Colonic mucosa (tissue), 4 donors: ENCODE measurements at places on chromosomes 11 and 22.

- DNase-seq = no peak
- no peaks in the 10 kb centered on the region for H3K36me3 ChIP-seq
- no peak overlapping the region for H3K27ac ChIP-seq
These were observed 23.0 kb downstream of the APLP2 start for GRCh38 chr11:130092661-130093060.

- H3K27me3 ChIP-seq = no peaks in the 10 kb centered on the region
- H3K4me1 ChIP-seq = no peaks in the 10 kb centered on the region
- H3K4me3 ChIP-seq = no peak overlapping the region
- peaks cover 9% of the 10 kb centered on the region for H3K36me3 ChIP-seq
- DNase-seq = peak; percentile 69
These were observed 15.8 kb downstream of the CYB5R2 start for GRCh38 chr11:7657306-7658025.

DNA sequence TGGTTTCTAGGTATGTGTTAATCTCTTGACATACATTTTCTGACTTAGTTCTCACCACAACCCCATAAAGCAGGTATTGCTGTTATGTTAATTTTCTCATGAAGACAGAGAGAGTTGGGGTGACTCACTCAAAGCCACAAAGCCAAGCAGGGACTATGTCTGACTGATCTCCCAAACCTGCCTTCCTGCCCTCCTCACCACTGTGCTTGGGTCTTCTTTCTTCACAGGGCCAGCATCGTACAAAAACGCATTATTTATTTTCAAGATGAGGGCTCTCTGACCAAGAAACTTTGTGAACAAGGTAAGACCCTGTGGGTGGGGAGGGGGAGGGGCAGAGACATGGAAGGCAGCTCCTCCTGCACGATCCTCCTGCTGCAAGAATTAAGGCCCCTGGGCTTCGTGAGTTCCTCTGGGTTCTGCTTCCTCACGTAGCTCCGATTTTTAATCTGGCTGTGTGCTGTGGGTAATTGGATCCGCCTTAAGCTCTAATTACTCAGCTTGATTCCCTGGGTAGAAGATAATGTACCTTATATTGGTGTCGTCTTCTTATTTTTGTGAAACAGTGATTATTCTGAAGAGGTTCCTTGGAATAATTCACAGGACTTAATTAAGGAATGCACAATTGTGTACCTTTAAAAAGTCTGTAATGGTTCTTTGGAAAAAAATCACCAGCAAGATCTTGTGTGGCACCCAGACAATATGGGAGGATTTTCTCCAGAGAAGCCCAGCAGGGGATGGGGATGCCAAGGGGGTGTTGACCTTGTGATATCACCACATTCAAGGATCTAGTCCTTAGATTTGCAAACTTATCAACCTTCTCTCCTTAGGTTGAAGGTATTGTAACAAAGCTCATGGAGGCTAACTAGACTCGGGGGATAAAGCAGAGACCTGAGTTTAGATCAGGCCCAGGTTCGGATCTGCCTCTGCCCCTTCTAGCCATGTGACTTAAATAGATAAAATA lies 112.9 kb downstream of the SPON1 start:
- no peak for DNase-seq
- no peak overlapping the region for H3K27ac ChIP-seq
- no peaks in the 10 kb centered on the region for H3K4me1 ChIP-seq
- H3K36me3 ChIP-seq = no peaks in the 10 kb centered on the region
- H3K4me3 ChIP-seq = no peak overlapping the region

DNA sequence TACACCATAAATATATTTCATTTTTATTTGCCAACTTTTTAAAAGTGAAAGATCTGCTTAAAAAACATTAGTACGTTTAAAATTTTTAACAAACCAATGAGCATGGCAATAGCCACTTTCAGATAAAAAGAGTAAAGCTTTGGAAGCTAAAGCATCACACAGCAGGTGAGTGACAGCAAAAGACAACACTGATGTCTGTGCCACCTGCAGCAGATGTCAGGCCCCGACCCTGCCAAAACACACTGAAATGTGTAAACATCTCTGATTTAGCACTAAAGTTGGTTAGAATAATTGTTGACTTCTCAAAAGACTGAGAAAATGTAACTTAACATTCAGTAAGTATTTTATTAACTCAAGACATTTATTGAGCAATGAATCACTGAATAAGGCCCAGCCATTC lies 232.9 kb downstream of the DLG2 start:
- no peaks in the 10 kb centered on the region for H3K36me3 ChIP-seq
- no peak for DNase-seq
- no peak overlapping the region for H3K27ac ChIP-seq

DNA sequence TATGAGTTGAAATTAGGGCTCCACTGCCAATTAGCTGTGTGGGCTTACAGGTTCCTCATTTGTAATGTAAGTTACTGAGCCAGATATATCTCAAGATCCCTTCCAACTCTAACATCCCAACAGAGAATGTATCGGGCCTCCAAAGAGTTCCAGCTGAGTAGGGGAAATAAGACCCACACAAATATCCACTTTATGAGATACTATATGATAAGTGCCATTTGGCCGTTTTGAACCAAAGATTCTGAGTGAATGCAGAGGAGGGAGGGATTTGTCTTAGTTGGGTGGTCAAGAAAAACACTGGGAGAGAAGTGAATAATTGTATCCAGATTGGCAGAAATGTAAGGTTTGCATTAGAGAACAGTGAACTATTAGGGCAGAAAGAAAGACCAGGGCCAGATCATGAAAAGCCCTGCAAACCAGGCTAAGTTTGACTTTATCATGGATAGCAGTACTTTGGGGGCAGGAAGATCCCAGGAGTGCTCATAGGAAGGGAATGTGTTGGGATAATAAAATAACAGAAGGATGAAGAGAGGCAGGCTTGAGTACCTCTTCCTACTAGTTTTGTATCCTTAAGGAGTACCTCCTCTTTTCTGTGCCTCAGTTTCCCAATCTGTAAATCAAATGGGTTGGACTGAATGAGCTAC lies 63.9 kb downstream of the RPL27A start:
- peak overlapping the region; percentile 7 for H3K27ac ChIP-seq
- H3K27me3 ChIP-seq = no peaks in the 10 kb centered on the region
- no peak overlapping the region for H3K4me3 ChIP-seq

GRCh38 chr11:130029137-130029536 lies 26.5 kb upstream of the PRDM10 start:
- H3K36me3 ChIP-seq = no peaks in the 10 kb centered on the region
- H3K27me3 ChIP-seq = no peaks in the 10 kb centered on the region
- H3K4me1 ChIP-seq = no peaks in the 10 kb centered on the region
- DNase-seq = no peak
- no peak overlapping the region for H3K27ac ChIP-seq
- no peak overlapping the region for H3K4me3 ChIP-seq

- H3K4me3 ChIP-seq = peak overlapping the region; percentile 30
- no peak overlapping the region for H3K27ac ChIP-seq
- no peaks in the 10 kb centered on the region for H3K27me3 ChIP-seq
These were observed 46.4 kb downstream of the MORC2 start for GRCh38 chr22:30922151-30922611.

- H3K36me3 ChIP-seq = no peaks in the 10 kb centered on the region
- no peak overlapping the region for H3K27ac ChIP-seq
- no peak overlapping the region for H3K4me3 ChIP-seq
- H3K27me3 ChIP-seq = no peaks in the 10 kb centered on the region
- H3K4me1 ChIP-seq = no peaks in the 10 kb centered on the region
These were observed 3.1 kb downstream of the TP53AIP1 start for GRCh38 chr11:128939591-128939990.

DNA sequence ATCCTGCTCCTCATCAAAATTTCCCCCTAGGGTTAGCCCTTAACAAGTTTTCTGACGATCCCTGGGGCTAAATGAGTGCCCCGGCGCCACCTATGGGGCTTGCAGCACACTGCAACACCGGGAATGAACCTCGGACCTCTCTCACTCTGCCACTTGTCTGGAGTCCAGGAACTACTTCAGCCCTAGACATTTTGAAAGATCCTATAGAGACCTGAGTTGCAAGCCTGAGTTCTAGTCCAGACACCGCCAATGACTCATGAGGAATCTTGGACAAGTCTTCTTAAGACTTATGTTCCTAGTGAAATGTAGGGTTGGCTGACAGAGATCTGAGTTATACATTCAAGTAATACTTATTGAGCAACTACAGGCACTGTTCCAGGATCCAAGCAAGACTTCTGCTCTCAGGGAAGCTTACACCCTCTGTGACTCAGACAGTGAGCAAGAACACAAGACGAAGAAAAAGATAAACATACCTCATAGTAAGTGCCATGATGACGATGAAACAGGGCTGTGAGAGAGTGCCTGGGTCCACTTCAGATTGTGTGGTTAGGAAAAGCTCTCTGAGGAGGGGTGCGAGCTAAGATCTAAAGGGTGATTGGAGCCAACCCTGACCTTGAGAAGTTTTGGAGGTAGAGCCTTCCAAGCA lies 10.2 kb upstream of the STK33 start:
- H3K4me1 ChIP-seq = no peaks in the 10 kb centered on the region
- H3K27me3 ChIP-seq = no peaks in the 10 kb centered on the region
- no peak overlapping the region for H3K27ac ChIP-seq

GRCh38 chr11:65053827-65054508 lies 4.4 kb downstream of the NAALADL1 start:
- no peaks in the 10 kb centered on the region for H3K27me3 ChIP-seq
- no peak overlapping the region for H3K4me3 ChIP-seq
- H3K36me3 ChIP-seq = no peaks in the 10 kb centered on the region
- H3K4me1 ChIP-seq = no peaks in the 10 kb centered on the region

DNA sequence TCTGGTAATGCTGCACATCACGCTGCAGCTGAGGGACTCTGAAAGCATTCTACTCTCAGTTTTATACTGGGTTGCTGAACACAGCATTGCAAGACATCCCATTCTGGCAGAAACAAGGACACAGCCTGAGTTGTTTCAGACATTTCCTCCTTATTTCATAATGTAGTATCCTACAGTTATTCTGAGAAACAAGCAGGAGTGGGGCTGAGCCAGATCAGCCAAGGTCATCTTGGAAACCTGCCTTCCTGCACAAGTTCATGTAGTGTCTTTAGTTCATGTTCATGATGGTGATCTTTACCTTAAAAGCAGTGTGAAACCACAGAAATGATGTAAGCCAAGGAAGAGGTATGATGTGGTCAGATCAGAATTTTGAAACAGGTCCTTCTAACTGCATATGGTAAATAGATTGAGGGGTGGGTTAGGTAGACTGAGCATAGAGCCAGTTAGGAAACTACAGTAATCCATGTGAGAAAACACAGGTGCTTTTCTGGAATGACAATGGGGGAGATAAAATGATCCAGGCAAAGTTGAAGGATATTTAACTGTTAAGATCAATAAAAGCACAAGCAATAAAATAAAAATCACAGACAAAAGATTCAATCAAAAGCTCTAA lies 1686.8 kb downstream of the LRRC4C start:
- H3K27me3 ChIP-seq = no peaks in the 10 kb centered on the region
- H3K36me3 ChIP-seq = no peaks in the 10 kb centered on the region
- H3K27ac ChIP-seq = no peak overlapping the region
- no peak overlapping the region for H3K4me3 ChIP-seq
- no peaks in the 10 kb centered on the region for H3K4me1 ChIP-seq
- DNase-seq = no peak

DNA sequence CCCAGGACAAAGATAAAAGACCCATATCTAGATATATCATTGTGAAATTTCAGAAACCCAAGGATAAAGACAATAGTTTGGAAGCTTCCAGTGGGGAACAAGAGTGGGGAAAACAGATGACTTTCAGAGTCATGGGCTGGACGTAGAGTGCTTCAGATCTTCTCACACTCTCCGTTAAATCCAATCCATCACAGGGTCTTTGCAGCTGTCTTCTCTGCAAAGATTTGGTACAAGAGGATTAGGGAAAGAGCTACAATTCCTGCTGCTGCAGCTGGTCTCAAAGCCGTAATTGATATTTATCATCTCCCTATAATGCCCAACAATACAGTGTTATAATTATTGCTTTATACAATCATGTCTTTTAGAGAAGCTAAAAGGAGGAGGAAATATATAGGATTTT lies 63.4 kb upstream of the CLPB start:
- no peak overlapping the region for H3K27ac ChIP-seq
- no peaks in the 10 kb centered on the region for H3K4me1 ChIP-seq
- H3K27me3 ChIP-seq = no peaks in the 10 kb centered on the region

DNA sequence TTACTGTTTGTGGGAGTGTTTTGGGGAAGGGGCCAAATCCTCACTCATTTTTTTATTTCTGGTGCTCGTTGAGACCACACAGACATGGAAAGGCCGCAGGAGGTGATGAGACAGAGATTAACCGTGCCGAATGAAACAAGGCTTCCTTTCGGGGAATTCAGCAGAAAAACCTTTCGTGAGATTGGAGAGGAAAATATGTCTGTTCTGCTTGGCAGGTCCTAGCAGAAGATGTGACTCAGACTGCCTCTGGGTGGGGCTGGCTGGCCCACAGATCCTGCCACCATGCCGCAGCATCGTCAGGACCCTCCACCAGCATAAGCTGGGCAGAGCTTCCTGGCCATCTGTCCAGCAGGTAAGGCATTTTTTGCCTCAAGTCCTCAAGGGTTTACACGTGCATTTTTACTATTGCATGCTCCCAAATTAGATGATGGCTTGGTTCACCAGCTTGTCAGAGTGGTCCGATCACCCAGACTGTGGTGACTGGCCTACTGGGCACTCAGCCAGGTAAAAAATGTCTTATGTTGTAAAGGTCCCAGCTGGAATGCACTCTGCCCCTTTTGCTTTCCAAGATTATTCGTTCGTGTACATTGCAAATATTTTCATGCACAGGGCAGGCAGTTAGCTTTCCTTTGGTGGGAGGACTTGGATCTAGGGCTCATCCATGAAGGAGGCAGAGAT lies 1.5 kb downstream of the DDB2 start:
- H3K36me3 ChIP-seq = no peaks in the 10 kb centered on the region
- peak; percentile 82 for DNase-seq
- H3K27ac ChIP-seq = peak overlapping the region; percentile 99
- peak overlapping the region; percentile 69 for H3K4me3 ChIP-seq
- peaks cover 8% of the 10 kb centered on the region for H3K4me1 ChIP-seq
- H3K27me3 ChIP-seq = no peaks in the 10 kb centered on the region

- H3K4me3 ChIP-seq = no peak overlapping the region
- H3K27me3 ChIP-seq = no peaks in the 10 kb centered on the region
- H3K4me1 ChIP-seq = no peaks in the 10 kb centered on the region
- no peak overlapping the region for H3K27ac ChIP-seq
- DNase-seq = no peak
- no peaks in the 10 kb centered on the region for H3K36me3 ChIP-seq
These were observed 17.2 kb downstream of the BRD1 start for GRCh38 chr22:49810363-49811019.

GRCh38 chr11:36211761-36212430 lies 77.3 kb downstream of the COMMD9 start:
- no peak overlapping the region for H3K27ac ChIP-seq
- no peaks in the 10 kb centered on the region for H3K4me1 ChIP-seq
- no peak for DNase-seq
- no peaks in the 10 kb centered on the region for H3K27me3 ChIP-seq
- H3K4me3 ChIP-seq = no peak overlapping the region

DNA sequence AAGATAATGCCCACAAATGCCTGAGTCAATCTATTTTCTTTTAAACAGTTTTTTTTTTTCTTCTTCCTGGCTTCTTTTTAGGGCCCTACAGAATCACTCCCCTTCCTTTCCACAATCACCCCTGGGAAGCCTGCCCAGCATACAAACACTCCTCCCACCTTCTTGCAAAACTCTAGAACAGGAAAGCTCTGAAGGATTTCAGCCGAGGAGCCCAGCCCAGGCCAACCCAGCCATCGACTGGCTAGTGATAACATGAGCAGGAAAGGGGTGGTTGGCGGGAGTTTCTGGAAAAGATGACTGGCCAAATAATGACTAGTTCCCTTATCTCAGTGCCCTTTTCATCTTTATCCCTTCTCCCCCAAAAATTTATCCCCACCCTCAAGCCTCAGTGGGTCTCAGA lies 68.2 kb downstream of the USP35 start:
- no peaks in the 10 kb centered on the region for H3K4me1 ChIP-seq
- no peaks in the 10 kb centered on the region for H3K36me3 ChIP-seq
- H3K27ac ChIP-seq = peak overlapping the region; percentile 2

GRCh38 chr11:9815486-9816136 lies 151.7 kb downstream of the SWAP70 start:
- no peak overlapping the region for H3K27ac ChIP-seq
- H3K27me3 ChIP-seq = no peaks in the 10 kb centered on the region
- no peaks in the 10 kb centered on the region for H3K4me1 ChIP-seq
